ENCODE measurements at places on chromosomes 12 and 14. TPM values are rescaled to one million over a fixed set of nuclear protein-coding genes. Genes with fewer than 3 reads are reported as not detected.

PLEKHH1 gene
- 13.2 TPM for total RNA-seq

KLC1 gene
- total RNA-seq: 338 TPM

HAL gene
- total RNA-seq: 0.73 TPM

SYT10 gene
- total RNA-seq: 1.3 TPM

TSHR gene
- total RNA-seq: 1.5 TPM

CIROP gene
- not detected for total RNA-seq

SERPINA9 gene
- total RNA-seq: not detected

MEG3 gene
- total RNA-seq: 580 TPM

SLC39A5 gene
- total RNA-seq: 0.45 TPM

PRKD1 gene
- 26.0 TPM for total RNA-seq

INHBC gene
- total RNA-seq: not detected

HOXC13 gene
- total RNA-seq: not detected

NR4A1 gene
- total RNA-seq: 2.4 TPM

OR6C2 gene
- not detected for total RNA-seq

TIMM9 gene
- total RNA-seq: 20.1 TPM

POTEG gene
- total RNA-seq: not detected

SMIM10L1 gene
- total RNA-seq: 8.9 TPM

SRGAP1 gene
- 39.0 TPM for total RNA-seq

RASSF9 gene
- 2.4 TPM for total RNA-seq

CLEC6A gene
- total RNA-seq: not detected

ZNF385A gene
- 1.7 TPM for total RNA-seq

KLHL33 gene
- total RNA-seq: 0.18 TPM

LALBA gene
- not detected for total RNA-seq

FAM181A gene
- 2.4 TPM for total RNA-seq

SYNE3 gene
- total RNA-seq: 3.0 TPM

Measured in cerebellum (tissue), 4 donors.